ENCODE measurements at places on chromosomes 12 and 14.

- DNase-seq, result no peak
Measured at GRCh38 chr12:14920475-14921126, 17.7 kb downstream of the ERP27 start.

DNA sequence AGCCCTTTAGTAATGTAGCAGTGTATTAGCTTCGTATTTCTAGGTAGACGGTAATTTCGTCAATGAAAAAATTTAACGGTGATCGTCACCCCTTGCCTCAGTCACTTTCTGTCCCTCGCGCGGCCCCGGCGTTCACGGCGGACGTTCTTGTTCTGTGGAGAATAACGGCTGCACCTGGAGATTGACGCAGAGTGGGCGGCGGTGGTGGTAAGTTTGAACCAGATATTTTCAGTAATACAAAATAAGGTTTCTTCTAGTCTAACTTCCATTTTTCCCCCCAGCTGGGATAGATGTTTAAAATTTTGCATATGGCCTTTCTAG is 341 bp downstream of the ZNF10 start:
- DNase-seq, result no peak

DNA sequence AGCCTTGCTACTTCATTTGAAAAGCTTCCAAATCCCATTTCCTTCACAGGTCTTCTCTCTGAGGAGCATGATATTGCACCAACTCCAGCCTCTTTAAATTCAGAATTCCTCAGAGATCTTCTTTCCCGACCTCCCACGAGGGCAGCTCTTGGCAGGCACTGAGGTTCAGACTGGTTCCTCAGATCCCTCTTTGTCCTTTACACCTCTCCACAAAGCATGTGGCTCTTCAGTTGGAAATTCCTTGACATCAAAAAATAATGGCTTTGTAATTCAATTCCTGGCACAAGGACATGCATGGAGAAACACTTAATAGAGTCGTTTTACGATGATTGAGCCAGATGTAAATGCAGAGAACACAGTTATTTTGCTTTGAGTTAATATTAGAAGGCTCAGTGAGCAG is 63.2 kb upstream of the TMX1 start:
- no peak for DNase-seq

GRCh38 chr12:29562110-29562804 is 64.8 kb upstream of the OVCH1 start:
- DNase-seq, result no peak

DNA sequence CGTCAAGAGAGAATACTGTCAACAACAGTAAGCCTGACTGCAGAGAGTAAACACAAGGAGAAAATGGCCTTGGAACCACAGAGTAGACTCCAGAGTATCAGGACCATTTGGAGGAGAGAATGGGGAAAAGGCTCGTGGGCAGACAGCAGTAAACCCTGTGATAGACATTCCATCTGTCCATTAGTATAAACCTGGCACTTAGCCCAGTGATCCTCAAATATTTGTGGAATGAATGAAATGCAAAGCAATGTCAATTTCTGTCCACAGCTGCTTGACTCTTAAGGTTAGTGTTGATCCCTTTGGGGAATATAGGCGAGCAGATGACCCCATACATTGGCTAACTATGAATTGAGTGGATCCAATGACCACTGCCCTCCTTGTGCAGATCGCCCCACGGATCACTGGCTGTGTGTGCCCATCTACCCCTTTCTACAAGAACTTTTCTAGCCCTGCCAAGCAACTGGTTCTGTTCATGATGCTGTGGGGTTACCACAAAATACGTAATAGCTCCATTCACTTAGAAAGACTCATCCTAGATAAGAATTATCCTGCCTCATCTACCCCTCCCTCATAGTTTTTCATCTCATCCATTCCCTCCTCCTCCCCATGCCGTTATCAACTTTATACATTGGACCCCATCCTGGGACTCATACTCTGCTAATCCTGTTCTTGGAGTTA is 846.8 kb downstream of the NRXN3 start:
- DNase-seq, result no peak
